ENCODE measurements at places on chromosomes 16 and 17.
A peak's percentile ranks its signal among the peaks of the same experiment; 100 is the strongest.

DNA sequence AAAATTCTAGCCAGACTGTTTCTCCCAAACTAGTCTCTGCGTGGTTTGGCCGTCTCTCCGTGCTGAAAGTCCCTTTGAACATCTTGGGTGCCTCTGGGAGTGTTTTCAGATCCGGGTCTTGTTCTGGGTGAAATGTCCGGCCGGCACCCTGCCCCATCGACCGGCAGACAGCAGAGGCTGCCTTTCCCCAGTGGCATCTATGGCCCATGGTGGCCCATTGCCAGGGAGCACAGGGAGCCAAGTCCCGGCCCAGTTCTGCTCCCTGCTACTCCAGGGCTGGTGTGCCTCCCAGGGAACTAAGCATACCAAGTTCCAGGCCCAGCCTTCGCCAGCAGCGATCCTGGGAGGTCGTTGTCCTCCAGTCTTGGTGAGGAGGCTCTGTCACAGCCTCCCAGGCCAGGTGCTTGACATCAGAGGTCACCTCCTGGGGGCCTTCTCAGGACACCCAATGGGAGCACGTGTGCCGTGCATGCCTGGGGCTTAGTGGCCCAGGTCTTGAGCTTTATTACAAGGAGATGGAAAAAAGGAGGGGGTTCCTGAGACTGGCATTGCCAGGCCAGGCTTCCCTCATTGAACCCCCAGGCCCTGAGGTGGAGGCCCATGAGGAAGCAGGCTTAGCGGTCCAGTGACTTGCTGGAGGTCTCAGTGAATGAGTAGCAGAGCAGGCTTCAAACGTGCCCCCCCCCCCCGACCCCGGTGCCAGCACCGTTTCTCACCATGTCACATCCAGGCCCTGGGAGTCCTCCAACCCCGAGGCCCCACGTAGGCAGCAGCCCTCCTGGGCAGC lies 54.0 kb downstream of the PGS1 start:
- DNase-seq, result no peak

DNA sequence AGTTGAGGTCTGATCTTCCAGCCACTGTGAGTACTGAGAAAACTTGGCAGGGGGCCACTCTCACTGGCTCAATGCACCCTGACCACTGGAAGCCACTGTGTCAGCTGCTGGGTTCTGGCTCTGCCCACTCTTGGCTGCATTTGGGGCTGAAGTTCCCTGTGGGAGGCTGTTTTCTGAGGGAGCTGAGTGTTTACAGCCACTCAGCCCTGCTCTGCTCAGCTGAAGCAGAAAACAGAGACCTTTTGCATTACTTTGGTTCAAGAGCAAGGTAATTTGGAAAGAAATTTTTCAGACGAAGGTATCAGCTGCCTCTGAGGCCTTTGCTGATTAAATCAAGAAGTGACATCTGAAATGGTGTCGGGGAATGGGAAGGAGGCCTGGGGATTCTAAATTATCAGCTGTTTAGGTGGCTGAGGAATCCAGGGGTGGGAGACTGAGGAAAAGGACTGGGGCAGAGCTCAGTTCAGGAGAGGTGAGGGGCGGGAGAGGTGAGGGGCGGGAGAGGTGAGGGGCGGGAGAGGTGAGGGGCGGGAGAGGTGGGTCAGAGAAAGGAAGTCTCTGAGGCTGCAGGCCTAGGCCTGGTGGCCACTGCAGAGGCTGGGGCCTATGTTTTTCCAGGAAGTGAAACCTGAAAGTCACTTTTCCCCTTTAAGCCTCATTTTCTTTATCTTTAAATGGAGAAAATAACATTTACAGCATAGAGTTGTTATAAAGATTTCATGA lies at the start of gene ACSM5:
Gene ACSM5, plus strand, starts transcription at position 137 of the 723 bp plus-strand sequence. CDS start 1,951 bp downstream, outside the sequence.
- no peak for DNase-seq

DNA sequence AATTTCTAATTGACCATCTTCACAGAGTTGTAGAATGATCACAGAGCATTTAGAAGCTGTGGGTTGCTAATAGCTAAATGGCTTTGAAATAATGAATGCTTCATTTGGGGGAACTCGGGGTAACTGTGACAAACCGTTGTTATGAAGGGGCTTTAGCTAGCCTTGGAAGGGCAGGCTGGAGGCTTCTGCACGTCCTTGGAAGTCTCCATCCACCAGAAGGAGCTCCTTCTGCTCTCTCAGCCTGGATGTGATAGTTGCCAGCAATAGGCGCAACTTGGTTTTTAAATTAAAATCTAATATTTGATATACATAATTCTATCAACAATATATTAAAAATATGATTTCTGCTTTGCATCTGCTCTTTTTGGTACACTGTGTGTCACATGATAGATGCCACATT lies 200.5 kb downstream of the RPTOR start:
- no peak for DNase-seq

DNA sequence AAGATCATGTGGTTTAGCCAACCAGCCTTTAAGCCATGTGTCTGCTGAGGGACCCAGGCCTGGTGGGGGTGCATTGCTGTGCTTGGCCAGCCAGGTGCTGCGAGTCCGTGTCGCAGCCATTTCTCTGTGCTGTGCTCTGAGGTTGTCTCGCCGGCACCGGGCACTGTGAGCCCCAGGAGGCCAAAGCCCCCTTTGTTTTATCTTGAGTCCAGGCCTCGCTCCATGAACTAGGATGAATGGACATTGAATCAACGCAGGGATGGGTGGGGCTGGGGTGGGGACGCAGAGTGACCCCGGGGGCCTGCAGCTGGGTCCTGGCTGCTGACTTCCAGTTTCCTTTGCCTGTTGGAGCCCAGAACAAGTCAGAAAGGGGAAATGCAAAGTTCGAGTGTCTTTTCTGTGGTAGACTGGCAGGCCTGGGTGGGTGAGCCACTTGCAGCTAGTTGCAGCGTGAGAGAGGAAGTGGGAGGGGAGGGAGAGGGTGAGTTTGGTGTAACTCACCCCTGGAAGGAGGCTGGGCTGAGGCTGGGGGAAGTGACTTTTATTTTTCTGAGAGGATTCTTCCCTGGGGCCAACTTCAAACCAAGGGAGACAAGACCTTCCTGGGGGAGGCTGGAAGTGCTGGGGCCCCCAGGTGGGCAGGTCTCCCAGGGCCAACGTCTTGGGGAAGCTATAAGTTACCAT lies 324.7 kb downstream of the SEC14L1 start:
- DNase-seq, result no peak

- DNase-seq, result no peak
Observed at GRCh38 chr17:1650731-1651558, 1.3 kb upstream of the RILP start.

GRCh38 chr16:1929105-1929504 lies 10.9 kb upstream of the HS3ST6 start:
- DNase-seq, result peak; percentile 13

DNA sequence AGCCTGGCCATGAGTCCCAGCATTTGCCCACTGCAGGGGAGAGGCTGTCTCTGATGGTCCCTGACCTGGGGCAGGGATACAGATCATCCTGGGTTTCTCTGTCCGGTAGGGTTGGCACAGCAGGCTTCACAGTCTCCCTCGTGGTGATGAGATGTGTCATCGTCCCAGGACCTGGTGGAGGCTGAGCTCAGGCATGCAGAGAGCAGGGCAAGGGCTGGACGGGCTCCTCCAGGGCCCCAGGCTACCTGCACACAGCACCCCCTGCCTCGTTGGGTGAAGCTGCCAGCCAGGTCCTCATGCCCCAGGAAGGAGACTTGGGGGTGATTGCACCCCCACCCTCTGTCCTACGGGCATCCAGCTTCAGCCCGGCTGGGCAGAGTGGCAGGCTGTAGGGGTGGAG lies 155.8 kb upstream of the GSE1 start:
- no peak for DNase-seq

DNA sequence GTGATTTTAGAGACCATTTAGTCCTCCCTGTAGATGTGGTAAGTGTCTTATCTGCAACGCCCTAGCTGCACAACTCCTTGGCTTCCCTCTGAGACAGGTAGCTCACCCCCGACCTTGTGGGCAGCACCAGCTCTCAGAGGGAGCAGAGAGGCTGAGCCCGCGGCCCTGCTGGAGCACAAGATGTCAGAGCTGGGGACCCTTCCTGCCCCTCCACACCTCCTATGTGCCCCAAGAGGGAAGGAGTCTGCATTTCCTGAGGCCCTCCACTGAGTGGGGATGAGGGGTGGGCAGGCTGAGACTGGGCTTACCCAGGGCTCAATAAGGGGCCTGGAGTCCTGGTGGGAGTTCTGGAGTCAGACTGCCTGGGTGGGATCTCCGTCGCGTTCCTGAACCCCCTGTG lies 12.2 kb upstream of the ADGRG1 start:
- DNase-seq, result no peak

DNA sequence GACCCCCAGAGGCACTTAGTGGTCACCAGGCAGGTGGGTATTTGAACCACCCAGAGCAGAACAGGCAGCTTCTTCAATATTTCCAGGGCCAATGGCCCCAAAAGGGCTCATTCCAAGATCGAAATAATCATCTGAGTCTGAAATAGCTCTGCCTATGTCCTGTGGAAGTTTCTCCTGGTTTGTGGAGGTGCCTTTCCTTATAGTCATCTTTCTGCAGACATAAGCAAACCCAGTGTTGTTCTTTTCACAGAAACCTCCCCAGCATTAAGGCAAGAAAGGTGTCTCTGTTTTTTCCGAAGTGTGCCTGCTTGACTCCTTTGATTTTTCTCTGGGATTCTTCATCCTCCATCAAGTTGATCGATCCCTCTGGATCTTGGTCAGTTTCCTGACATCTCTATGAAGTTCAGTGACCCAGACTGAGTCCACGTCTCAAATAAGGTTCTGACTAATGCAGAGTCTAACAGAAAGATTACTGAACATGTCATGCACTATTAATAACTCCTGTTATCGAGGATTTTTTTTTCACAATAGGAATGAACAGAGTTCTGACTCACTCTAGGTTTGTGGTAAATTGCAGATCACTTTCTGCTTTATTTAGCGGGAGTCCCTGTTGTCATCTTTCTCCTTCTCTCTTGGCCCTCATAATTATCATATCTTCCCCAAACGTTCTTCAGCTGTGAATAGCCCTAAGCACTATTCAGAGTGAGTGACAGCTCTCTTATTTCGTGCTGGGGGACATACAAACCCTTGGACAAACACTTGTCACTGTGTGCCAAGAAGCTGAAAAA lies 1.5 kb downstream of the LRRC3C start:
- DNase-seq, result no peak

DNA sequence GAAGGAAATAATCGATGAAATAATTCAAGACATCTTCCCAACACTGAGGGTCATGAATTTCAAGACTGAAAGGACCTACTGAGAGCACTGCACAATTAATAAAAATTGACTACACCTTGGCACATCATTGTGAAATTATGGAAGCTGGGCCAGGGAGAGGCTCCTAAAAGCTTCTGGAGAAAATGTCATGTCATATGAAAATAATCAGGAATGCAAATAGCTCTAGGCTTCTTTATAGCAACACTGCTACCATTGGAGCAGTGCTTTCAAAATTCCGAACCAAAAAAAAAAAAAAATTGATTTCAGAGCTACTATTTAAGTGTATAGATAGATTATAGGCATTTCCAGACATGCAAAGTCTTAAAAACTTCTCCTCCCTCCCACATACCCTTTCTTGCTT lies 6.4 kb upstream of the ALOX15B start:
- no peak for DNase-seq

DNA sequence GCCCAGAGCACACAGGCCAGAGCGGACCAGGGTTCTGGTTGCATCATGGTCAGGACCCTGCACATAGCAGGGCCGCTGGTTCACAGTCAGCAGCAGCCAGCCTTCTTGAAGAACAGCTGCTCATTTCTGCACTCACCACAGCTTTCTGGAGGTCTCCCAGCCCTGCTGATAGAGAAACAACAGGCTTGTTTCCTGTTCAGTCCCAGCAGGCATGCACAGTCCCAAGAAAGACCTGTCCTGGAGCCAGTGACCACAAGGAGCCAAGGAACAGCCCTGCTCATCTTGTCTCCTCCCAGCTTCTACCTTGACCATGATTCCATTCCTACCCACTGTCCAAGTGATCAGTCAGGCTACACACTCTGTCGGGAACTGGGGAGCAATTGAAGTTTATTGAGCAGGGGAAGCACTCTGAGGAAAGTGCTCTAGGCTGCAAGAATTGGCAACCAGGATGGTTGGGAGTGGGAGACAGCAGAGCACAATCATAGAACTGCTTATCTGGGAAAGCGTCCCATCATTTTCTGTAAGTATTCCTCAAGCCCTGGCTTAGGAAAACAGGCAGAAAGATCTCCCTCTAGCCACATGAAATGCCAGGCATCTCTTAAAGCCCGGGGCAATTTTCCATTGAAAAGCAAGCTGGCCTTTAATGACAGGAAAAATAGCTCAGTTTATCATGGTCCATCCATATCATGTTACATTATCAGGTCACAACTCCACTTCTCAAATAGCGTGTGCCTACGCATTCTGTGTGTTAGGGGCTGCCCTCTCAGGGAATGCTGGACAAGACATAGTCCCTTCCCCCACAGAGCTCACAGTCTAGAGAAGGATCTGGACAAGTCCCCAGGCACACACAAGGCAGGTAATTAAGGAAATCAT lies 155.4 kb upstream of the FOXF1 start:
- no peak for DNase-seq

DNA sequence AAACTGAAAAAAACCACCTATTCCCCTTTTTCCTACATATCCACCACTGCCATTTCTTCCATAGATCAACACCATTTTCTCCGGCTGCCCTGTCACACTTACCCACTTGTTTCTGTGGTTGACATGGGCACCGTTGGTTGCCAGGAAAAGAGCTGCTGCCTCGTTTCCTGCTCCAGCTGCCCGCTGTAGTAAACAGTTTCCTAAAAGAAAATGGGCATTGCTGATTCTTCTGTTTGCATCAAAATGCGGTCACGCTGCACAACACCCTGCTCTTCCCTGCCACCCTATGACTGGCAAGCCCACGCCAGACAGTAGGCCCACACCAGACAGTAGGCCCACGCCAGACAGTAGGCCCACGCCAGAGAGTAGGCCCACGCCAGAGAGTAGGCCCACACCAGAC lies 46.3 kb downstream of the CYB5D2 start:
- DNase-seq, result no peak

DNA sequence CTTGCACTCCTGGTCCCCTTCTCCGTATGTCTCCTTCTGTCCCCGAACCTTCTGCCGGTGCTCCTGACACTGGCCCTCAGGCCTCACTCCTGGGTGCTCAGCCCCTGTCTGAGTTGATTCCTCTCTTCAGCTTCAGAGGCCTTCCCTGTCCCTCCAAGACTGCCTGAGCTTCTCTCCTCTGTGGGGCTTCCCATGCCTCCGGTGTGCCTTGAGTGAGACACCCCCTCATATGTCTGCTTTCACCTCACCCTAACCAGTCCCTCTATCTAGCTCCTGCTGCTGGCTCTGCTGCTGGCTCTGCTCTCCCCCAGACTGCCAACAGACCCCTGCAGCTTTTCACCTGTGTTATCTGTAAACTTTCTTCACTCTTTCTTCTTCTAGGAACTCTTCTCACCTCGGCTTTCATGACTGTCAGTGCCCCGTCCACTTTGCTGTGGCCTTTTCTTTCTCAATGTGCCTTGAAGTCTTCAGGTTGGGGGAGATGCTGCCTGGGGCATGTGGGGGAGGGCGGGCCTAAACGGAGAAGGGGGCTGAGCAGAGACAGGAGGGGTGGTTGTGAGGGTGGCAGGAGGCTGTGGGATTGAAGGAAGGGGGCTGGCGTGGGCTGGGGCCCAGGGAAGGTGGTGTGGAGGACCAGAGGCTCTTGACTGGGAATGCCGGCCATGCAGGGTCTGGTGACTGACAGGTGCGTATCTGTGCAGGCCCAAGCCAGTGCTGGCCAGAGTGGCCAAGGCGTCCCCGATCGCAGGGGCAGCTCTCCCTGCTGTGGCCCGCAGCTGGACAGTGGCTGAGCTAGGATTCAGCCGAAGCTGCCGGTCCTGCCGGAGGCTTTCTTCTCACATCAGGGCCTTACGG lies 81.3 kb downstream of the METRNL start:
- DNase-seq, result no peak

Measured in NCI-H1105 (cell line).